Common myeloid progenitor, CD34-positive (primary cell): ENCODE measurements at places on chromosomes 12 and 14.

- DNase-seq: no peak
Observed at GRCh38 chr12:115998794-115999478, 278.6 kb downstream of the MED13L start.

DNA sequence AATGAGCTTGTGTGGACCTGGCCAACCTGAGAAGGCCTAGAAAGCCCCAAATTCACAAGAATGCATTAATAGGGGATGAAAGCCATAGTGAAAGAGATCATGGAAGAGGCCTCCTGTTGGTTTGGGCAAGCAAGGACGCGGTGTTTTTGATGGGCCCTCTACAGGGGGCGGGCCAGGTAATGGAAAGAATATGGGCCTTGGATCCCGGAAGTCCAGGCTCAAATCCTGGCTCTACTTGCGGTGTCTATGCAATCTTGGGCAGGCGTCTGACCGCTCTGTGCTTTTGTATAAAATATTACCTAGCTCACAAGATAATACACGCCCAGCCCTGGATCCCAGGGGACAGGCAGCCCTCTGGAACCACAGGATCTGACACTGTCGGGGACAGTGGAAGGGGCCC is 41.1 kb upstream of the CLMN start:
- DNase-seq: no peak

DNA sequence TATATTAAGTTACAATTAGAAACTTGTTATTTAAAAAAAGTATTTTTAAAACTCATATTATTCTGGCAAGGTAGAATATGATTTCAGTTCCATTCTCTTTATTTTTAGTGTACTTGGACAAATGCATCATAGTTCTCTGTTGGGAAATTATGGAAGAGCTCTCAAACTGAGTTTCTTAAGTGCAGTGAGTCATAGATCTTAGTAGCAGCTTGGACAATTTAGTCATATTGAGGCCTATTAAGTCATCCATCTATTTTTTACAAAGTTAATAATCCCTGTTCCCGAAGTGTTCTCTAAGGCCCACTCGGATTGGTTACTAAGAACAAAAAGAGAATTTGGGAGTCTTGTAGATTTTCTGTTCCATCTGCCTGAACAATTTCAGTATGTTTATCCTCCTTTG is 113.9 kb downstream of the ANO4 start:
- DNase-seq: no peak

DNA sequence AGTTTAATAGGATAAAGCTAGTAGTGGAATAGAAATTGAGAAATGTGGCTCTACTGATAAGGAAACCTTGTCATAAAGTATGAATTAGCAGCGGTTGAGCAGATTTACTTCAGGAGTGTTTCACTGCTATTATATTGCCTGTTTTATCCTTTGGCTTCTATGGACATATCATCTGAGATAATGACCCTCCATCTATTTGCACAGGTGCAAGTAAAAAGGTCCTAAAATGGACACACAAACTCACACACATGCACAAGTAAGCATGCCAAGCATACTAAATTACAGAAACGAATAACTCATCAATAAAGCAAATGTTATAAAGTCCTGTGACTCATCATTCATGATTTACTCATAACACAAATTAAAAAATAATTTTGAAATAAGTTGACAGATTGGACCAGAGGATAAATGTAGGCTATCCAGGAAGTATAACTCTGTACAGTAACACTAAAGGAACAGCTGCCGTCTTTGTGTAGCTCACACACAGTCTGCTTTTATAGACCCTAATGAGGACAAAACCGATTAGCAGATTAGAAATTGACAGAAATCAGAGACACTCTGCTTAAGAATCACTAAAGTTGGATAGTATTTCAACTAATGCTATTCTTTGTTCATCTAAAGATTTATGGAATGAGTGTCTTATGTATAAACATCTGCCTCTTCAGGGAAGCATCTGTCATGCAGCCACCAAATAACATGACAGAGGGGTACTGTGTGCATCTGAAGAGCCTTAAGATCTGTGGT is 73.9 kb downstream of the SYT1 start:
- DNase-seq: no peak

DNA sequence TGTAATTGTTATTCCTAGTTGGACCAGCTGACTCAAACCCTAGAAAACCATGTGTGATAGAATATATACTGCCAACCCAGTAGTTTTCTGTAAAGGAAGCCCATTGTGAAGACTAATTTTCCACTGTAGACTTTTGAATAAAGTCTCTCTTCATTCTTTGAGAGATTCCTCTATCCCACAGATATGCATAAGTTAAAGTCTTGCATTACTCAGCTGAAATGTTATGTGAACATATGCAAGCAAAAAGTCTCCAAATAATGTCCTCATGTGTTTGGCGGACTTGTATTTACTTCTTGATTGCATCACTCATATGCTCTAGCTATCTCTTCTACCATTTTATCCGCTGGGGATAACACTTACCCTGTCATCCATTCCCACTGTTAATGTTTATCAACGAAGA is 35.1 kb upstream of the OTOGL start:
- DNase-seq: no peak

- no peak for DNase-seq
Observed at GRCh38 chr14:72608391-72609204, 285.3 kb downstream of the DPF3 start.

DNA sequence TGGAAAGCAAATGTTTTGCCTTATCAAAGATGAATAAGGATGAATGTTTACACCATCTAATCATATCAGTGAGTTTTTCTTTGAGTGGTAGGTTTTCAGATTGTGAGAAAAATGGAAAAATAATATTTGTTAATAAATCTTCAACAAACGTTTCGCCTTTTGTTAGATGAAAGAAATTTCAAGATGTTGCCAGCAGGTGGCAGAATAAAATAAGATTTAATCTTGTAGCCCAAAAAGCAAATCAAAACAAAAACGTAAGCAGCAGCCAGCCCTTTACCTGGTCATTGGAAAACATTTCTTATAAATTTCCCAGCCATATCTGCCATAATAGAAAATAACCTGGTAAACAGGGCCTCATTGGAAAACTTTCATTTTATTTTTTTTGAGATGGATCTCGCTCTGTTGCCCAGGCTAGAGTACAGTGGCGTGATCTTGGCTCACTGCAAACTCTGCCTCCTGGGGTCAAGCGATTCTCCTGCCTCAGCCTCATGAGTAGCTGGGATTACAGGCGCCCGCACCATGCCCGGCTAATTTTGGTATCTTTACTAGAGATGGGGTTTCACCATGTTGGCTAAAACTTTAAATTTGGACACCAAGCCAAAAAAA is 15.4 kb upstream of the TMEM120B start:
- DNase-seq: peak; percentile 60

GRCh38 chr12:7609495-7609894 is 56.2 kb downstream of the APOBEC1 start:
- peak; percentile 79 for DNase-seq
